ENCODE measurements at places on chromosomes 3 and 15.

DNA sequence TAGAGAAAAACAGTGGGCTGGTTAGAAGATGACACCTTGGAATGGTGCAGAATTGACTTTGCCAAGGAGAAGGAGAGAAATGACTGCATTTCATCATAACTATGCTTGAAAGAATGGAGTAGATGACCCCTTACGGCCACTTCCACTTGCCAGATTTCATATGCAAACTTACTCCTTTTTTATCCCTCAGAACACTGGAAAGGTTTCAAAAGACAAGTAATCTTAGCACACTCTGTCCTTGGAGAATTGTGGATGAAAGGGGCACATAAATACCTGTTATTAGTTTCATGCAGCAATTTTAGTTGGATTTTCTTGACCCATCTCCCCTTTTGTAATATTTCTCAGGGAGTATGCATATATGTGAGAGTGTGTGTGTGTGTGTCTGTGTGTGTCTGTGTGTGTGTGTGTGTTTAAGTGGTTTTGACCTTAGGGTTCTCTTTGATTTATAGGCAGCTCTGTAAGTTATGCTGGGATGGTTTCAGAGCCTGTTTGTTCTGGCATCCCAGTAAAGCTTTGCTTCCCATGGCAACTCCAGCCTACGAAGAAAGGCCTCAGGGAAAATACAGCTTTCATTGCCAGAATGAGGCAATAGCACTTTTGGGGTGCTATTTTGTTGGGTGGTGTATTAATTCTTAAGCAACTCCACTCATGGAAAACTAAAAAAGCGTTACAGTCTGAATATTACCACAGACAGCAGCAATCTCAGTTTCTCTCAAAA lies 122.2 kb upstream of the TP63 start:
- DNase-seq, result no peak

- DNase-seq, result no peak
Measured at GRCh38 chr3:43760938-43761337, 70.2 kb downstream of the ABHD5 start.

DNA sequence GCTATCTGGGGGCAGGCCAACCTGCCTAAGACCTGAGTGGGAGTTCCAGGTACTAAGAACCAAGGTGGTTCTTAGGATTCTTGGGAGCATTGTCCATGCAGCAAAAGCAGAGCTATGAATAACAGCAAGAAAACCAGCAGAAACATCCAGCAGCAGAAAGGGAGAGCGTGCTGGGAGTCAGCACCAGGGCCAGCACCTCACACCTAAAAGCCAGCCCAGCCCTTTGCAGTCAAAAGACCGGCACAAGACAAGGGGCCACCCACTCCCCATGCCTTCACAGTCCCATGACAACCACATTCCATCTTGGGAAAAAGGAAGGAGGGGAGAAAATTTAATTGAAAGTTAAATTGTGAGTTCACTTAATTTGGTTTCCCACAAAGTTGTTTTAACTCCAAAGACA lies 364.9 kb downstream of the AGBL1 start:
- no peak for DNase-seq

DNA sequence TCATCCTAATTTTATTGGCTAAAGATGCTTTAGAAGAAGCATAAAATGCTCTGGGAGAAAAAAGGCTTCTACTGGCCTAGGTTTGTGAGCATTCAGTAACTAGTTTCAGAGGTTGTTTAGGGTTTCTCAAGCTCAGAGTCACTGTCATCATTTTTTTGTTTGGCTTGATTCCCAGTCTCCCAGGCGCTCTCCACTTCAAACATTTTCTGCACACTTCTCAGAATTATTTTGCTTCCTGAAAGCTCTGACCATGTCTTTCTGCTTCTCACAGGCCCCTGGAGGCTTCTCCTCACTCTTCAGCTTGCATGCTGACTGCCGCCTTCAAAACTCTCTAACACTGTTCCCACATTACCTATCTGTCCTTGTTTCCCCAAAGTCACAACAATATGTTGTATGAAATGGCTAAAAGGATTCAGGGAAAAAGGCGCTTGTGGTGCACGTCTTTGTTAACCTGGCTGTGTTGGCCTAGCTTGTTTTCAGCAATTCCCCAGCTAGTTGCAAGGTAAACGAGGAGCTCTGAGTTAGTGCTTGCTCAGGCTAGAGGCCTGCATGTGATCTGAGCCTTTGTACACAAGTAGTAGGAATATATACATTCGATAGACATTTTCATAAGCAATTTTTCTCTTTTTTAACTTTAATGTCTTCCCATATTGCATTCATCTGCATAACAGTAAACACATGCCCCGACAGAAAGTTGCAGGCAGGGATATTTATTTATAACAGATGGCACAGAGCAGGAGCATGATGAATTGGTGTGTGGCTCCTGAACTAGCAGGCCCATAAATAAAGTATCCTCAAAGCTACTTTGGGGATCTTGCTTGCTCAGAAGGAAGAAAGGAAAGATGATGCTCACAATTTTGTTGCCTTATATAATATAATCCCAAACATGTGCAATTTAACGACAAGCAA lies 129.2 kb upstream of the DPH6 start:
- DNase-seq, result no peak

DNA sequence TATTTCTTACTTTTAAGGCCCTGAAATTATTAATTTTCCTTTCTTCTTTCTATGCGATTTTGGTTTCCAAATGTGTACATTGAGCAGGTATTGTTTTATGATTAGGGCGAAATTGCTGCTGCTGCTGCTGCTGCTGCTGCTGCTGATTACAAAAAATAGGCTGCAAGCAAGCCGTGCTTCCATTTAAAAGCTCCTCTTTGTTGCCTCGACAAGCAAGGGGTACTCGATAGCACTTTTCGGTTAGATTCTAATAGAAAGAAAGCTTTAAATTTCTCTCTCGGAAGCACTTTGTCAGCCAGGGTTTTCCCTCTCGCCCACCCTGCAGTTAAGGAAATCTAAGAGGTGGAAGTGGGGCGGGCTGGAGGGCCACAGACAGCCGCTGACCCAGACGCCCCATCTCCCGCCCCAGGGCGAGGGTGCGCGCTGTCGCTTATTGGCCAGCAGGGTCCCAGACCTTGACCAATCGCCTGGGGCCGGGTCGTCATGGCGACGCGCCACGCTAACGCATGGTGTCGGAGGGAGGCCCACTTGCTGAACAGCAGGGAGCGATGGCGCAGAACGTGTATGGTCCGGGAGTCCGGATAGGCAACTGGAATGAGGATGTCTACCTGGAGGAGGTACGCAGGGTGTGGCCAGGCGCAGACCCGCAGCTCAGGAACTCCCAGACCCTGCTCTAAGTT lies at the start of gene CFAP161:
Gene CFAP161, plus strand, starts transcription at position 489 of the 680 bp plus-strand sequence. Its CDS starts 60 bp downstream, at position 549.
- peak; percentile 81 for DNase-seq

GRCh38 chr3:74167926-74168325 lies 446.5 kb downstream of the CNTN3 start:
- DNase-seq, result no peak

GRCh38 chr15:84761607-84762131 lies 13.3 kb downstream of the ZNF592 start:
- DNase-seq, result no peak

DNA sequence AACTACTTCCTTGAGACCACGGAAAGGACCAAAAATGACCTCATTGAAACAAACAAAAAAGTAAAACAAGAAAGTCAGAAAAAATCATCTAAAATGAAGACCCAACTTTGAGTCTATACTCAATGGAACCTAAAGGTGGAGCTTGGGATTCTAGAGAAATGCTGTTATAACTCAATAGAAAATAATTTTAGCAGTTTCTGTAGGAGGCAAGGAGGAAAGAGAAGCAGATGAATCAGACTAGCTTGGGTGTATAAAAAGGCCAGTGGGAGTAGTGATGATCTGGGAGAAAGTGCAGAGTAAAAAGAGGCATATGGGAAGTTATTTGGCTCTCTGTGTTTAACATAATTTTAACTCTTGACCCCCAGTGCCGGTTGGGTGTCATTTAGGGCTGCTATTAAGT lies 94.4 kb downstream of the TMCO5A start:
- DNase-seq, result no peak

- no peak for DNase-seq
Measured at GRCh38 chr3:120648290-120648689, 33.7 kb downstream of the HGD start.

DNA sequence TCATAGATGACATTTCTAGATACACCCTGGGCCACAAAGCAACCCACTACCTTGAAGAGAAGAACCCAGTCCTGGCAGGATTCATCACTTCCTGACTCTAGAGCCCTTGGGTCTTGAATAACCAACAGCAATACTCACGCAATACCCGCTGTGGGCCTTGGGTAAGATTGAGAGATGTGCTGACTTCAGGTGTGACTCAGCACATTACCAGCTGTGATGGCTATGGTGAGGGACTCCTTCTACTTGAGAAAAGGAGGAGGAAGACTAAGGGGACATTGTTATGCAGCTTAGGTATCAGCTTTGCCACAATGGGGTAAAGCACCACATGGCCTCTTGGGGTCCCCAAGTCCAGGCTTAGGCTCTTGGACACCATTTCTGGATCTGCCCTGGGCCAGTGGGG lies 14.9 kb downstream of the C3orf33 start:
- no peak for DNase-seq

DNA sequence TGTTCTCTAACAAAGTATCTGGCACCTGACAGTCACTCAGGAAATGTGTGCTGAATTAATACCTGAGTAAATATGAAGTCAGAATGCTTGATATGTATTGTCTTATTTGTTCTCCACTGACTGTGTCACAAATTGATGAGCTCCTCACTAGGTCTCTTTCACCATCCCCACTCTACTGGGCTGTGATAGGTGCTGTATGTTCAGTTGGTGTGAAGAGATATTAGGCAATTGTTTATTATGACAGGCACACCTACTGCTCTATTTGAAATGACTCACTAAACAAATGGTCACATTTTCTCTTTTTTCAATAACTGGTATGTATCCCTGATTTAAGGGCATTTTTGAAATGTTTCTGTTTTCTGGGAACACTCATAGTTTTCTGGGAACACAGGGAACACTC lies 25.2 kb upstream of the CCDC39 start:
- DNase-seq, result no peak

- DNase-seq, result no peak
Measured at GRCh38 chr15:73054417-73054953, 2.2 kb downstream of the NEO1 start.

GRCh38 chr3:143276592-143276991 lies 157.0 kb downstream of the CHST2 start:
- no peak for DNase-seq

DNA sequence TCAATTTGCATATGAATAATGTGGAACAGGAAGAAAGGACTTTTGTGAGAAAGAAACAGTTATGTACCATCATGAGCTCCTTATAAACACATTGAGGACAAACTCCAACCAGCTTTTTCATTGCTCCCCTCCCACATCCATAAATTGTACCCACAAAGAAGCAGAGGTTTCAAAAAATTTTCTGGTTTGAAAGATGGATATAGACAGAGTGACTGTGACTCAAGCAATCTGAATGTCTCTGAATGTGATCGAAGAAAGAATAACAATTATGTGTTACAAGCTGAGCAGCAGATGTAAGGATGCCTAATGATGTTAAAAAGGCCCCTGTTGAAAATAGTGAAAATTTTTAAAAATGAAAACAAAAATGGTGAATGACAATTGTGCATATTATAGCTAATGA lies 127.4 kb downstream of the TFG start:
- no peak for DNase-seq

- peak; percentile 86 for DNase-seq
Measured at GRCh38 chr15:72312605-72313447, 7.1 kb downstream of the CELF6 start.

DNA sequence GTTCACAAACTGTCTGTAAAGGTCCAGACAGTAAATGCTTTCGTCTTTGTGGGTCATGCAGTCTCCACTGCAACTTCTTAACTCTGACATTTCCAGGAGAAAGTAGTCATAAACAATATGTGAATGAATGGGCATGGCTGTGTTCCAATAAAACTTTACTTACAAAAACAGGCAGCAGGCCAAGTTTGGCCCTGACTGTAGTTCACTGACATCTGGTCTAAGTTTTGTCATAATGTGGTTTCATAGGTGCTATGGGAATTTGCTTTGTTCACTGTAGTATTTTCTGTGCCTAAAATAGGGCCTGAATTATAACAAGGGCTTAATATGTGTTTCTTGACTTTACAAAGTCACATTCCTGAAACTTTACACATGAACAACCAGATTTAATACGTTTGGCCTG lies 186.0 kb upstream of the KBTBD8 start:
- DNase-seq, result no peak

DNA sequence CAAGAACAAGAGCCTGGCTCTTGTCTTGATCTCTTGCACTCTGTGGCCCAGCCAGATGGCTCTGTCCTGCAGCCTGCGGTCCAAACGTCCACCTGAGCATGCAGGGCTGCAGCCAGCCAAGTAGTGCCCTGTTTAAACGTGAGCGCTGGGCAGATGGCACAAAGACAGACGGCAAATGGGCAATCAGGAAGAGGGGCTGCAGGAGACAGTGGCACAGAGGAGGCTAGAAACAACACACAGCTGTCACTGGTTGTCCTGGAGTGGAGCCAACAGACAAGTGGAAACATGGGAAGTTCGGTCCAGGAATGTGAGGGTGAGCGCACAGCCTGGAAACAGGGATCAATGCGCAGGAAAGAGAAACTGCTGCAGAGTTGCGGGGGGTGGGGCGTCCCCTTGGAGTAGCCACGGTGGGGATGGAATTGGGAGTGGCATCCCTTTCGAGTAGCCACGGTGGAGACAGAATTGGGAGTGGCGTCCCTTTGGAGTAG lies 10.7 kb upstream of the ZXDC start:
- no peak for DNase-seq

DNA sequence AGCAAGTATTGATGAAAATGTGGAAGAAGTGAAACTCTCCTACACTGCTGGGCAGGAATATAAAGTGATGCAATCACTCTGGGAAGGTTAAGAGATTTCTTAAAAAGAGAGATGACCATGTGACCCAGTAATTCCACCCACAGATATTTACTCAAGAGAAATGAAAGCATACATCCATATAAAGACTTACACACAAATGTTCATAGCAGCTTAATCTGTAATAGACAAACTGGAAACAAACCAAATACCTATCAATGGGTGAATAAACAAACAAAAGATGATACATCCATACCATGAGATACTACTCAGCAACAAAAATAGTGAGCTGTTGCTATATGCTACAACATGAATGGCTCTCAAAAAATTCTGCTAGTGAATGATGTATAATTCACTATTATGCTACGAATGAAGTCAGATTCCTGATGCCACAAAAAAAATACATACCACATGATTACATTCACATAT lies 463.3 kb downstream of the MAGI1 start:
- no peak for DNase-seq

- DNase-seq, result no peak
Measured at GRCh38 chr3:151879679-151880415, 6.4 kb downstream of the SUCNR1 start.

GRCh38 chr3:129020691-129021090 lies 19.6 kb downstream of the EFCC1 start:
- DNase-seq, result no peak

GRCh38 chr15:40045572-40046217 lies 6.7 kb upstream of the SRP14 start:
- DNase-seq, result no peak

- DNase-seq, result no peak
Measured at GRCh38 chr15:57415602-57416001, 39.3 kb downstream of the CGNL1 start.

DNA sequence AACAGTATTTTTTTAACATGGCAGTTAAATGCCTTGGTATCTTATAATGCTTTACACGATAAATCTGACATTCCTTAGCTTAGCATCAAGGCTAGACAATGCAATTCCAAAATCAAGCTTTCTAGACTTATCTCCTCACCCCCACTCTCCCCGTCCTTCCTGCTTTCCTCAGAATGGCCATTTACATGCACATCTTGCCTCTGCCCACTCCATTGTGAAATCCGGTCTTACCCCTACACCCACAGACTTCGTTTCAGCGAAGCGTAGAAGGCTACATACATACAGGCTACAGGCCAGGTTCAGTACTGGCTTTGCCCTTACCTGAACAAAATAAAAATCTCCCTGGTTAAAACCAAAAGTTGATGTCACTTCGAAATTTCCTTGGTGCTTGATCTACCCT lies 58.6 kb upstream of the SLC12A8 start:
- no peak for DNase-seq
